ENCODE measurements at places on chromosomes 11 and 22. TPM values are rescaled to one million over a fixed set of nuclear protein-coding genes. Genes with fewer than 3 reads are reported as not detected.

Gene SYT12
- total RNA-seq: 1.8 TPM

GRCh38 chr11:123306531-123306930 is 111.5 kb upstream of the CLMP start:
- no peak for DNase-seq

GRCh38 chr11:112499153-112499880 is 238.7 kb upstream of the PLET1 start:
- DNase-seq: no peak

Gene WBP2NL
- 0.33 TPM for total RNA-seq

- no peak for DNase-seq
Observed at GRCh38 chr11:34475656-34476055, 36.9 kb downstream of the CAT start.

Gene C11orf86
- not detected for total RNA-seq

DNA sequence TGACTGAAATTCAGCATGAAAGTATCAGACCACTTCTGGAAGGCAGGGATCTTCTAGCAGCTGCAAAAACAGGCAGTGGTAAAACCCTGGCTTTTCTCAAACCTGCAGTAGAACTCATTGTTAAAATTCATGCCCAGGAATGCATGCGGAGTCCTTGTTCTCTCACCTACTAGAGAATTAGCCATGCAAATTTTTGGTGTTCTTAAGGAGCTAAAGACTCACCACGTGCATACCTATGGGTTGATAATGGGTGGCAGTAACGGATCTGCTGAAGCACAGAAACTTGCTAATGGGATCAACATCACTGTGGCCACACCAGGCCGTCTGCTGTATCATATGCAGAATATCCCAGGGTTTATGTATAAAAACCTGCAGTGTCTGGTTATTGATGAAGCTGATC is 19.1 kb downstream of the ZBTB44 start:
- DNase-seq: no peak

DNA sequence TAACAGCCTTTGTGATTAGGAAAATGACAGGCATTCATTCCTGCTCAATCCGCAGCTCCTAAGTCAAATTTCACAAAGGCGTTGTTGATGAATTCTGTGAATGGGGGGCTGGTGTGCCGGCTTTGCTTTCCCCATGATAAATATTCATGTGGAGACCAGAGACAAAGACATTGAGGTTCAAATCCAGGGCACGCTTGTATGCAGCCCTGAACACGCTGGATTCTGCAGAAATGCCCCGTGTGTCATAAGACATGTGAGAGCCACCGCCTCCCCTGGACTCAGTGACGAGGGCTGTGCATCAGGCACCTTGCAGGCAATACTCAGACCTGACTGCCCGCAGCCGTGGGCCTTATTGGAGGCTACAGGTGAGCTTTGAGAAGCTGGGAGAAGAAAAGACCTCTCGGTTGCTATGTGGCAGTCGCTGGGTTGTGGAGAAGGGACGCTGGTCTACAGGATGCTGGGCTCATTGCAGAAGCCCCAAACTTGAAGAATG is 906.2 kb downstream of the BRD1 start:
- DNase-seq: peak; percentile 10

DNA sequence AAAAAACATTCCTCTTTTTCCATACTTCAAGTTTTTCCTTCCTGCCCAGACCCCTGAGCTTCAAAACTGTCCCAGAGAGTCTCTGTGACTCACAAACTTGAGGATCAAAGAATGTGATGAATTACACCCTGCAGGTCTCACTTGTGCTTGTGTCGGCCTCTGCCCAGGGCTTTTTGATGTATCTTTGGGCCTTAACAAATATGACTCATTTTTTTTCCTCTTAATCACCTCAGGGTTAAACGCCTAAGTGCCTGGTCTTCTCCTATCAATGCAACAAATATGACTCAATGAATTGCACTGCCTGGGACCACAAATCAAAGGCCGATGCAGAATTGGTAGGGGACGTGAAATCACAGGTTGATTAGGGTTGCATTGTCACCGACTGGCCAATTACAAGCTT is 267.7 kb downstream of the LARGE1 start:
- DNase-seq: no peak

Data from liver (tissue), 10 donors.